ENCODE measurements at places on chromosomes 12 and 14.

DNA sequence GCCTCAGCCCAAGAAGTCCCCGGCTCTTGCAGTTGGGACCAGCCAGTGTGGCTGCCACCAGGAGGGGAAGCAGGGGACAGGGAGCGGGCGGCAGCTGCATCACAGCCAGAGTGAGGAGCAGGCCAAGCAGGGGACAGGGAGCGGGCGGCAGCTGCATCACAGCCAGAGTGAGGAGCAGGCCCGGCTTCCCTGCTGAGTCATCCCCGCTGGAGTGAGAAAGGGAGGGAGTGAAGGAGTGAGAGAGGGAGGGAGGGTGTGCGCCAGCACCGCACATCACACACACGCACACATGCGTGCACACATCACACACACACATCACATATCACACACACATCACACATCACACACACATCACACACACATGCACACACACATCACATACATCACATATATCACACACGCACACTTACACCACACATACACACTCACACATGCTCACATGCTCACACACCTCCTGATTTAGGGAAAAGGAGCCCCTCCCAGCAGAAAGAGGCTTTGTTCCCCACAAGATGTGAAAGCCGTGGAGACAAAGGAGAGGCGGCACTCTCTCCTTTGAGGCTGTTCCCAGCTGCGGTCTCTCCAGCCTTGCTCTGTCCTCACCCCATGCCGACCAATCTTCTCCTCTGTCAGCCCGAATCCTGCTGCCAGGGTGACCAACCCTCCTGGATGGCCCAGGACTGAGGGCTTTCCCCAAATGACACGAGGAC, 16.7 kb upstream of the ZDHHC22 start:
- DNase-seq: peak; percentile 65

DNA sequence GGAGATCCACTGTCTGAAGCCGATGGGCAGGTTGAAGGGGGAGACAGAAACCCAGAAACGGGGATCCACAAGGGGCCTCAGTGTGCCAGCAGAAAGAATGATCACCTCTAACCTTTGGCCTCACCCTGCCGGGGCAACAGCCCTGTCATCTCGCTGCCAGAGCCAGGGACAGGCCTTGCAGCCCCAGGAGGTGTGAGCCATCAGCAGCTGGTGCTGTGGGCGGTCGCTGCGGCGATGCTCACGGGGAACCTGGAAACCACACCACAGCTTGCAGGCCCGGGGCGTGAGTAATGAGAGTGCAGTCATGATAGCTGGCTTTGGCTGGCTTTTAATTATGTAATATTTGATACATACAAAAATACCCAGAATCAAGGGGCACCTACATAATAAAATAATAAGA, 4.7 kb upstream of the TTC7B start:
- DNase-seq: peak; percentile 24

DNA sequence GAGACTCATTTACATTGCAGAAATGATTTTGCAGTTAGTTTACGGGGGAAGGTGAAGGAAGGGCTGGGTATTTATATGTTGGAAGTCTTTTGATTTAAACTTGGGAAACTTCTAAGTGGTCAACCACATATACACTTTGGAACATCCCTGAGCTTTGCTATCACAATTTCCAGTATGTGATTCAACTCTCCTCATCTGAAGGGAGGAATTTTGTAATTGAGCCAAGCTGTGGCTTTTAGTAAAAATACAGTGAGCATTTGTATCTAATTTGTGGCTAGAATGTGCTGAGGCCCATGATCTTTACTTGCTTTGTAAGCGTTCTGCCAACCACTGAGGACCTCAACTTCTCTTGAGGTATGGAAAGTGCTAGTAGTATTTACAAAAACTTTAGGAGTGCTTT, 235.0 kb upstream of the PDZRN4 start:
- no peak for DNase-seq

DNA sequence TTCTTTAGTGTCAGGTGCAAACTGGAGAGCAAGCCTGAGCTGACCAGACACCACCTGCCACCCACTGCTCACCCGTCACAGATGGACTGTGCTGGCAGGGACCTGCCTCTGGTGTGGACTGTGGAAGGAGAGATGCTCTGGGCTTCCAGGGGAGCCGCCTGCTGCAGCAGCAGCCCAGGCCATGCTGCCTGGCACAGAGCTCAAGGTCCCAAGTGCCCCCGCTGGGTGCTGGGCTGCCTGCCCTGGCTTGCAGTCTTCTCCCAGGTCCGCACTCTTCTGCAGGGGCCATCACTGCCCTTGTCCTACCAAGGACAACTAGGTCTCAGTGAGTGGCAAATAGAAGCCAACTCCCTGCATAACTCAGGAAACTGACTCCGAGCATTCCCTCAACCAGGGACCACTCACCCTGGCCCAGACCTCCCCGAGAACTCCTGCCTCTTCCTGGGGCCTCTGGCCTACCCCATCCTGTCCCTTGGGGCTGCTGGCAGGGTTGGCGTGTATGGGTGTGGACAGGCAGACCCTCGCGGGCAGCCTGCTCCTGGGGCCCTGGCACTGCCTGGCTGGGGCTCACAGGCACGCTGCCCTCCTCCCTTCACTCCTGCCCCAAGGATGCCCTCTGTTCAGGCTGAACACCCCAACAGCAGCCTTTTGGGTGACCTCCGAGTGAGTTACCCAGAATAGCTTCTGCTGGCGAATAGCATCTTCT, 9.3 kb downstream of the AMN start:
- no peak for DNase-seq

DNA sequence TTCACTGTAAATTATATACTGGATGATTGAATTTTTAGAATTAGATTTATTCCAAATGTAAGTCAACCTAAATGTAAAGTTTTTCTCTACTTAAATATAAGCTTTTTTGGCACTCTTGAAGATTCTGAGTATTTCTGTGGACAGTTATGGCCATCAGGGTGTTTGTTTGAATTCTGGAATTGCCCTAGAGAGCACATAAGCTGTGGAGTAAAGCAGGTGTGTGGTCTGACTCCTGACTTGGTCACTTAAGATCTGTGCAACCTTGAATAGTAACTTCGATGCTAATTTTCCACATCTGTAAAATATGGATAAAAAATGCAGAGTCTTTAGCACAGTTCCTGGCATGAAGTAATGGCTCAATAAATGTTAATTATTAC, 64.4 kb downstream of the FUT8 start:
- DNase-seq: no peak

DNA sequence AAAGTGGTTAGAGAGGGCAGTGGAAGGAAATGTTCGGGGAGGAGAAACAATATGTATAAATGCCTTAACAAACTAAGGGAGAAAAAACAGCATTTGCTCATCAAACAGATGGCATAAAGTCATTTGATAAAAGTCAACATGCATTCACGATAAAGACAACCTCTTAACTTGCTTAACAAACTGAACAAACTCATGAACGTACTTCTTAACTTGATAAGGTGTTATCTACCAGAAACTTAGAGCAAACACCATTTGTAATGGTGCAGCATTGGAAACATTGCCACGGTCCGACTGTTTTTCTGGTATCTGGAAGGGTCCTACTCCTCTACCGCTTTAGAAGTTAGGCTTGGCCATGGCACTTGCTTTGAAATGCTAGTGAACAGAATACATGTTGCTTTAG, 4.2 kb upstream of the RPS6KL1 start:
- DNase-seq: no peak

DNA sequence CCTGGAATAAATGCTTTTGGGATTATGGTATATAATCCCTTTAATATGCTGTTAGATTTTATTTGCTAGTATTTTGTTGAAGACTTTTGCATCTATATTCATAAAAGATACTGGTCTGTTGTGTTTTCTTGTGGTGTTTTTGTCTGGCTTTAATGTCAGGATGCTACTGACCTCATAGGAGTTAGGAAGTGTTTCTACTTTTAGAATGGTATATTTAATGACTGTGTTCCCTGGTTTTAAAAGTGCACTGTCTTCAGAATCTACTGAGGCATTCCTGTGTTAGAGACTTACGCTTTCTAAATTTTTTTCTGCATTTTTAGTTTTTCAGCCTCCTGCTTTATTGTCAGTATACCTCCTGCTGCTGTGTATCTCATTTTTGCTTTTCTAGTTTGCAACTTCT, 51.6 kb downstream of the ARHGAP5 start:
- DNase-seq: no peak

- DNase-seq: no peak
These were observed 3.8 kb upstream of the EMP1 start for GRCh38 chr12:13192719-13193118.

DNA sequence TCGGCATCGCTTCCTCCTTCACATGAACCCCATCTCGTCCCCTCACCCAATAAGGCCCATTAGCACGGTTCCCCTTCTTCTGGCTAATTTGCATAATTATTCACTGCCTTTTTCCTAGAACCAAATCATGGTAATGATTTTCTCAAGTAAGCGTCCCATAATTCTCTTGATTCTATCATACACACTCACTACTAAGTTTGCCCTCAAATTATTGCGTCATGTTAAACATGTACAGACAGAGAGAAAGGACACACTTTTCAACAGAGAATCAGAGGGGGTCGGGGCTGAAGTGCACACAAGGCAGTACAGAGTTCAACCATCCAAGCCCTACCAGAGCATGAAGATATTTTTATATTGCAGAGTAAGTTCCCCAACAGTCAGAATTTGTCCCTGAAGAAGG, 256.6 kb downstream of the FOXN3 start:
- no peak for DNase-seq

- no peak for DNase-seq
These were observed 19.5 kb downstream of the MAPK1IP1L start for GRCh38 chr14:55070981-55071411.

DNA sequence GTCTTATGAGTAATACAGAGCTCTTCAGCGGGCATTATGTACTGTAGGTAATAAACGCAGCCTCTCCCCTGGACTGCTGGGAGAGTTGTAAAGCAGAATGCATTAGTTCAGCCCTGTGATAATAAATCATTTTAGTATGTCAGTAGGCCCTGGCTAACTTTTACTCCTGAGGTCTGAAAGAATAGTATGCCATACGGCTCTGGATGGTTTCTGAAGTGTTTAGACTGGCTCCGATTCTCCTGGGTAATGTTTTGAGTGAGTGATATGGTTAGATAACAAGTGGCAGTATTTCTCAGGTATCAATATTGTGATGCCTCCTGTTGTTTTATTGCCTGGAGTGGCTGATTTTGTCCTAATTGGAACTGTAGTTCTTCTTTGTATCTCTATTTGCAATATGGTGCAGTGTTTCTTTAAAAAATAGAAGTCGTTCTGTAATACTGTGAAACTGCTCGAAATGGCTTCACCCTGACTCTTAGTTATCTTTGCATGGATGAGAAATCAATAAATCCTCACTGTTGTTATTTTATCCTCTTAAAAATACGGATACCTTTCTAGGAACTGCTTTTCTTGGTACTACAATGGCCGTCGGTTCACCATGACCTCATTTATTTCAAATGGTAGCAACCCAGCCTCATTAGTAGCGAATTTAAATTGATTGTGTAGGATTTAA, 100.2 kb downstream of the PDZRN4 start:
- peak; percentile 87 for DNase-seq
